Stimulated activated CD8-positive, alpha-beta memory T cell treated with anti-CD3 and anti-CD28 coated beads, Interleukin-4, amount 100 ng/mL, for 4 hours (primary cell): ENCODE measurements at places on chromosomes 3 and 15.
A peak's percentile ranks its signal among the peaks of the same experiment; 100 is the strongest.

DNA sequence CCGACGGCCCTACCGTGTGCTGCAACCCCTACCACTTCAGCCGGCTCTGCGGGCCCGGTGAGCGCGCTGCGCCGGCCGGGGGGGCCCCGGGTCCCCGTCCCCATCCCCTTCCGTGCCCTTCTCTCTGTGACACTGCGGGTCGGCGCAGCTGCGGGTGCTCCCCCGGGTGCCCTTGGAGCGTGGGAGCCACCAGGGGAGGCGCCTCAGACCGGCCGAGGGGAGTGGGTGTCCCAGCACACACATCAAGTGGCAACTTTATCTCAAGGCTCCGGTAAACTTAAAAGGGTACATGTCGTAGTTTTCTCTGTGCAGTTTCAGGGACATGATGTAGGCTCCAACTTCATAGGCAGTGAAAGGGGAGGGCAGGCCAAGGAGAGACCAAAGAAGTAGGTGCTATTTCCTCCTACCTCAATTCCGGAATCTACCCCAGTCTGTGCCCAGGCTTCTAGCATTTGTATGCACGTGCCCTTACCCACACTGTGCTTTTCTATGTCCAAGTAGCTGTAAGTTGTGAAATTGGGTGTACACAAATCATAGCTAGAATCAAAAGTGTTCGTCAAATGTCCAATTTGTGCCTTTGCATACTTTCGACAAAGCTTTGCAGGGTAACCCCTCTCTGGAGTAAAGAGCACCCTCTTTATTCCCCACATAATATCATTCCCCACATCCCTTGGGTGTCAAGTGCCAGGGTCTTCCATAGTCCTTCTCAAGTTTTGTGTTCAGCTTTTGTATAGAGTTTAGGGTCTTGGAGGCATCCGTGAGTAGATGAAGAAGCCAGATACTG lies 2.2 kb downstream of the SMAD6 start:
- DNase-seq, result no peak

DNA sequence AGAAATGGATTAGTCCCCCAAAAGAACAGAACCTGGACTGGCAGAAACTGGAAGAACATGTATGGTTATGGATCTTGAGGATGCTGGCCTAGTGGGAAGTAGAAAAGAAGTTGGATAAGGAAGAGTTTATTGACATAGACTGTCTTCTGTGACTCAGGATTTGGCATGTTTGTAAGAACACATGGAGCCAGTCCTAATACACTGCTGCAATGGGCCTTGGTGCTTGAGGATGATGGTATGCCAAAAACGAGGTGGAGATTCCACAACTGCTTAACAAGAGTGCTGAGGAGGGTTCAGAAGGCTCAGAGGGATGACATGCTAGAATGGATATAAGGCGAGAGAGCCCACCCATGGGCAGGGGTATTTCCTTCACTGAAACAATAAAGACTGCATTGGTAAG lies 22.4 kb downstream of the LZTFL1 start:
- no peak for DNase-seq

GRCh38 chr3:55750525-55750924 lies 263.4 kb upstream of the WNT5A start:
- no peak for DNase-seq

- DNase-seq, result no peak
Observed at GRCh38 chr3:111069974-111070771, 1.4 kb upstream of the NECTIN3 start.

- DNase-seq, result no peak
Observed at GRCh38 chr3:136562026-136562425, 190.2 kb downstream of the STAG1 start.

DNA sequence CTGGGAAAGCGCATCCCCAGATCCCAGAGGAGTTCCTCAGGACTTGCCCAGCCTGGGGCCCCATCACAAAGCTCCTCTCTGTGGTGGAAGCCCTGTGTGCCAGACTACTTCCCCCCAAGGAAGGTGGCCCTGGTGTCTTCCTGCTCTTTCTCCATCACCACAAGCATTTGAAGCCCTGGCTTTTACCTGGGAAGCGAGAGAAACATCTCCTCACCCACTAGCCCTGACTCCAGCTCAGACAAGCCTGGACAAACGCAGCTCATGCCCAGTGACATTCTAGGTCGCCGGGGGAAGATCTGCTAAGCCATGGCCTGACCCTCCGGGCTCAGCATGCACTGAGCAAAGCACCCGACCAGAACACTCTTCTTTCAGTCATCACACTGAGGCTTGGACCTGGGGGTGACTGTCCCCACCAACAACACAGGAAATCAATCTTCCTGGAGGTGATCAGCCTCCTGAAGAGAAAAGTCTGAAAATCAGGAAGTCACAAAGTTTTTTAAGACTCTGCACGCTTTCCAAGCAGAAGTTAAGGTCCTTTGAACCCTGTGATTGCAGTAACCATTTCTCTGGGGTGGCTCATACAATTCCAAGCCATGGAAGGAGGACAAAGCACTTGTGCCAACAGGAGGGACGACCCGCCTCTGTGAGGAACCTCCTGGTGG lies 40.8 kb downstream of the KLHL25 start:
- DNase-seq, result no peak

- no peak for DNase-seq
Observed at GRCh38 chr3:54213907-54214306, 91.6 kb downstream of the CACNA2D3 start.

GRCh38 chr3:128235207-128235926 lies 82.1 kb downstream of the EEFSEC start:
- no peak for DNase-seq

GRCh38 chr3:134095005-134095404 lies 65.3 kb upstream of the SLCO2A1 start:
- DNase-seq, result no peak

- DNase-seq, result no peak
Observed at GRCh38 chr3:89000886-89001285, 106.5 kb upstream of the EPHA3 start.

DNA sequence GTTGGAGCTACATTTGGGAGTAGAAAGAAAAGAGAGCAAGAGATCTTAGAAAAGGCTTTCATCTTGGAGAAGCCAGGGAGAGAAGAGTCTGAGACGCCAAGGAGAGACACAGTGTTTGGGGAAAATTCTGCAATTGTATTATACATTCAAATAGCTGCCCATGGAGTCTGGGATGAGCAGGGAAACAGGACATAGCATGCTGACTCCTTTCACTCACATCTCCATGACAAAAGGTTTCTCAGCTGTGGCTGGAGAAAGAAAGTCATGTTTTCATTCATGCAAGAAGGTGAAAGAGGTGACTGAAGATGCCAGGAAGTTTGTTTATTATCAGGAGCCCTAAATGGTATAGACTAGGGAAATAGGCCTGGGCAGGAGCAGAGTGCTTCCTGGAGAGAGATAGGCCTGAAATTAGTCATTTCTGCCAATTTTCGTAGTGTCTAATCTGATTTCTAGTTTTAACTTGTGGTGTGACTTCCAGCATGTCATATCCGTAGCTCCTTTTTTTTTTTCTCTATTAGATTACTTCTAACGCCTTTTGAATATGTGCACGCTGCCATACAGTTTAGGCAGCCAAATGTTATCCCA lies 34.1 kb downstream of the ACP3 start:
- DNase-seq, result no peak

GRCh38 chr15:90015749-90016148 lies 14.6 kb downstream of the ZNF710 start:
- no peak for DNase-seq

DNA sequence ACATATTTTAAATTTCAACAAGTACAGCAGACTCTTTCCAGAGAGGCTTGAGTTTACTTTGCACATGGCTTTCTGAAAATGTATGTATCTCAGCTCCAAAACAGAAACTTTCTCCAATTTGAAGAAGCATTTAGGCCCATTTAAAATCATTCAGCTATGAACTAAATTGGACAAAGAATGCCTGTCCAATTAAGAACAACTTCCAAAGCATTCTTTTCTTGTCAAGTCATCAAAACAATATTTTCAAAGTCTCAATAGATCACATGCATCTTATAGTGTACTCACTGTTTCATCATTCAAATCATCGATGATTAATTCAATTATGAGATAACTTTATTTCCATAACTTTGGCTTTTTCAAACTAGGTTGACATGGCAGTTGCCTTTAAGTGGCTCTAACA lies 95.2 kb downstream of the KBTBD8 start:
- no peak for DNase-seq

- DNase-seq, result no peak
Observed at GRCh38 chr15:97522347-97522746, 438.2 kb upstream of the ARRDC4 start.

GRCh38 chr3:12796171-12797123 lies at the start of gene CAND2:
TSS of gene CAND2 (plus strand) at chr3:12796680. CDS start at chr3:12796721, 41 bp downstream.
- no peak for DNase-seq

- no peak for DNase-seq
Observed at GRCh38 chr3:54939557-54940300, 11.9 kb upstream of the LRTM1 start.

GRCh38 chr15:62066663-62067447 lies at the start of gene C2CD4A:
TSS of gene C2CD4A (plus strand) at chr15:62066977. CDS start at chr15:62067614, 637 bp downstream.
- peak; percentile 32 for DNase-seq

GRCh38 chr15:29048011-29048410 lies 162.2 kb downstream of the APBA2 start:
- no peak for DNase-seq

DNA sequence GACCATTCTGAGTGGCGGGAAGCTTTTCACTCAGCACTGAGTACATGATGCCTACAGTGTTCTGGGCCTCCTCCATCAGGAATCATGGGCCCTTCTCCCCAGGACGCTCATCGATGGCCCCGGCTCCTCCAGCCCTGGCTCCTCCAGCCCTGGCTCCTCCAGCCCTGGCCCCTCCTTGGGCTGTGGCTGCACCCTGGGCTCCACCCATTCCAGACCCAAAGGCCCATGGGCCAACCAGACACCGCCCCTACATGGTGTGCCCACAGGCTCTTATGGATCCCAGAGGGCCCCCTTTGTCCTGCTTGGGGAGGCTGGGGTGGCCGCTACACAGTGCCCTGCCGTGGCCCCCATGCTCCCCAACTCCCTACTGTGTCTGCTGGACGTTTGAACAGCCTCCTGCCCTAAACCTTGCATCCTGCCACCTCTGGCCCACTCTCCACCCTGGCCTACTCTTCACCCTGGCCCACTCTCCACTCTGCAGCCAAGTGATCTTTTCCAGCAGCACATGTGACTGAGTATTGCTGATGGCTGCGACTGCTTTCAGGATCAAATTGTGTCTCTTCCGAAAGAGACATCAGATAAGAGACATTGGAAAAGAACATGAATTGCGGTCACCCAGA lies 57.9 kb downstream of the APBA2 start:
- no peak for DNase-seq

- DNase-seq, result no peak
Observed at GRCh38 chr15:61421938-61422337, 192.8 kb upstream of the RORA start.

DNA sequence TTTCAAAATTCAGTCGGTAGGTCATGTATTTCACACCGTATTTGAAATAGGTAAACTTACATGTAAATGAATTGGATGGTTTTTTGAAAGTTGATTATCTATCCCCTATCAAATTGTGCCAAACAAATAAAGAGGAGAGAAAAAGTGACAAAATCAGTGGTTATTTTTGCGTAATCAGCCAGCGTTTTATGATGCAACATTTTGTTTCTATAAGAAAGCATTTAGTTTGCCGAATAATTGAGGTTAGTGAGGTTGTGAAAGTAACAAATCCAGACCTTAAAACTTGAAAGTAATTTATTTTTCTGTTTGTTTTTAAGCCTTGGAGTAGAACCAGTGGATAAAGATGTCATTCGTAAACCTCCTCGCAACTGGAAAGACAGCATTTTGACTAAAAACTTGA lies 29.3 kb downstream of the ASTE1 start:
- DNase-seq, result no peak

DNA sequence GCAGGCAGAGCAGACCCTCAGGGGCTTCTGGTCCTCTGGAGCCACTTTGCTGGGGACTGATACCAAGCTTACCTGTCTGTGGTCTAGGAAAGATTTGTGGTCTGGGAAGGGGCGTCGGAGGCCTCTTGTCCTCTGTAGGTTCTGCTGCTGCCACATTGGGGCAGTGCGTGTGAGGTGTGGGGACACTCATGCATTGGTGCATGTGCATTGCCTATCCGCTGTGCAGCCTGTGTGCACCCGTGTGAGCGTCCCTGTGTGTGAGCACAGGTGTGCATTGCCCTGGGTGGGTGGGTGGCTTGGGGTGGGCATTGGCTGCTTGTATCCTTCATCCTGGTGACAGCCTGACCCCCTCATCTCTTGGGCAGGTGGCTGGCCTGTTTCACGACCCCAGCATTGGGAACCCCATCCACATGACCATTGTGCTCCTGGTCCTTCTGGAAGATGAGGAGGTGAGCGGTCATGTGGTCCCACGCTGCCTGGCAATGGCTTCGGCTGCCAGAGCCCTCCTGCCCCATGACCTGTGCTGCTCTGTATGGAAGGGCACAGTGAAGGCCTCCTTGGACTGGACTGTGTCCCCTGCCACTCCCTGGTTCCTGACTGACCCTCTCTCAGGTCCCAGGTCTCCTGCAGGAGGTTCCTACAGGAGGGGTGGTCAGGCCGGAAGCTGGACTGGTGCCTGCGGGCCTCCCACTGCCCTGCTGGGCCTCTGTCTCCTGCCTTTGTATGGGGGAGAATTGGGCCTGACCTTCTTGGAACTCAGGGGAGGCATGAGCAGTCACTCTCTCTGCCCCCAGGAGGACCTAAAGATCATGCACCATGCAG lies 41.5 kb downstream of the SAXO2 start:
- no peak for DNase-seq

GRCh38 chr3:4829031-4829394 lies 150.2 kb upstream of the BHLHE40 start:
- no peak for DNase-seq

DNA sequence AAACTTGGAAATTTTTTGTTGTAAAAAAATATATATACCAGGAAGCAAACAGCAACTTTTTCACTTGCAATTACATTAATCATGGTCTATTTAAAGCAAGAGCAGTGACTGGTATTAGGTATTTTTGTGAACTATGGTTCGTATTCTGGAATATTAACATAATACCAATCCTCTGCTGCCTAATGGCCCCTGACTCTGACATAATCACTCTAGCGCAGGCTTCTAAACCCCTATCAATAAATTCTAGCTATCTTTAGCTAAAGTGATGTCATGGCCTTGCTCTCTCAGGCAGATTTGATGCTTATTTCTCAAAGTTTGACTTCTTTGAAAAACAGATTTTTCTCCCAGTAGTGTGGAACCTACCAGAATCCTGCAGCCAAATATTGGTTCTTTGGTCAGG lies 808.3 kb downstream of the VGLL3 start:
- no peak for DNase-seq

DNA sequence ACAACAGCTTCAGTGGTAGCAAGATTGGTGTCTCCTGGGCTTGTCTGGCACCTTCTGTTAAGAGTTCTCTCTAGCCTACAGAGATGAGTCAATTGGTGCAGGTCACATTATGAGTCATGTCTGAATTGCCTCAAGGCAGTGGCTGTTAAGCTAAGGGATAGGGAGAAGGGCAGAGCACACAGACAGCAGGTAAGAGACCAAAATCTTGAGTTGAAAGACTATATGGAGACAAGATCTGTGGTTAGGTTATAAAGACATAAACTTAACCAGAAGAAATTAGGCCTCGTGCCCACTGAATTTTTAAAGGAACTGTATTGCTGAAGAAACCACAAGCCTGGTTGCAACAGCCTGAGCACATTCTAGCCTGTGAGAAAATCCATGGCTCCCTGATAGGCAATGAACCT lies 19.2 kb upstream of the KPNA1 start:
- DNase-seq, result no peak

GRCh38 chr3:191236646-191237045 lies 37.6 kb downstream of the OSTN start:
- no peak for DNase-seq
